ENCODE measurements at places on chromosomes 4 and X.

DNA sequence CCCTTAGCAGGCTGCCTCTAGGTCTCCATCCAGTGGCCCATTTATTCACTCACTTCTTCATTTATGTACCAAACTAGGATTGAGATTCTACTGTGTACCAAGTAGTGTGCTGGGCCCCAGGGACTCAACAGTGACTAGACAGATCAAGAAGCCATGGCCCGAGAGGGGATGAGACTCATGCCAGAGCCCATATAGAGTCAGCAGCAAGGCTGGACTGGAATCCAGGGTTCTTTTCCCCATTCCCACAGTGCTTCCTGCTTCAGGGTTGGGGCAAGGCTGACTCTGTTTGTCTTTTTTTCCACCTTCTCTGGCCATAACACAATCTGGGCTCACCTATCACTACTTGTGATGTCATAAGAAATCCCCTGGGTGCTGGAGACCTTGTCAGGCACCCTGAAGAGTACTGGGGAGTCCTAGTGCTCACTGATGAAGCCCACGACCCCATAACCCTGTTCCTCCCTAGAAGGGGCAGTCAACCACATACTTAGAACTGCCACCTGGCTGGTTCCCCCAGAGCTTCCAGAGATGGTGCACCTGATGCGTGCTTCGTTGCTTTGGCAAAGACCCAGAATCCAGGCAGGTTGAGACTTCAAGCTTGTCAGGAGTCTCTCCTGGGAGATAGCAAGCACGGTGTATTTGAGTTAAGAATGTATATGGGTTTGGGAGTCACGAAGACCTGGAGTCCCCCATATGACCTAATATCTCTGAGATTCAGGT lies 6.2 kb downstream of the RTL5 start:
- no peak for DNase-seq

GRCh38 chrX:17046478-17047097 lies 100.1 kb downstream of the REPS2 start:
- DNase-seq: peak; percentile 40

- DNase-seq: no peak
These were observed 162.3 kb upstream of the MAMLD1 start for GRCh38 chrX:150200820-150201287.

- no peak for DNase-seq
These were observed 113.3 kb downstream of the HPGD start for GRCh38 chr4:174408841-174409552.

DNA sequence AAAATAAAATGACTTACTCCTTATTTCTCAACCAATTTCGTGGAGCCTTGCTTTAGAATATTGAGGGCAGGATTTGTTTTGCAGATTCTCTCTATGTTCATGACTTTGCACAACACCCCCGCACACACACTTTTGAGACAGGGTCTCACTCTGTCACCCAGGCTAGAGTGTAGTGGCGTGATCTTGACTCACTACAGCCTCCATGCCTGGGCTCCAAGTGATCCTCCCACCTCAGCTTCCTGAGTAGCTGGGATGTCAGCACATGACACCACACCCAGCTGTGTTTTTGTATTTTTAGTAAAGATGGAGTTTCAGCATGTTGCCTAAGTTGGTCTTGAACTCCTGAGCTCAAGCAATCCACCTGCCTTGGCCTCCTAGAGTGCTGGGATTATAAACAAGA lies 12.0 kb downstream of the CT47C1 start:
- no peak for DNase-seq

DNA sequence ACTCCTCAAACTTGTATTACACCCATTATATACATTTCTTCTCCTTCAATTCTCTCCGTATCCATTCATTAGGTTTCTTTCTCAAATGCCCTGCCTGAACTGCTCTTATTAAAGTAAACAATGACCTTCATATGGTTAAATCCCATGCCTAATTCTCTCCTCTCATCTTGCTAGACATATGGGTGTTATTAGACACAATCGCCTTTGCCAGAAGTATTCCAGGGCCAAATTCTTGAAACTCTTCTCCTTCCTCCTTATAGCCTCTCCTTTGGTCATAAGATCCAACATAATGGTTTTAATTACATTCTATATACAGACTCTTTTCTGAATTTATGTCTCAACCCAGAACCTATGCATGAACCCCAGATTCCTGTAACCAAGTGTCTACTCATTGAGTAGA lies 4.8 kb downstream of the ANXA10 start:
- no peak for DNase-seq

DNA sequence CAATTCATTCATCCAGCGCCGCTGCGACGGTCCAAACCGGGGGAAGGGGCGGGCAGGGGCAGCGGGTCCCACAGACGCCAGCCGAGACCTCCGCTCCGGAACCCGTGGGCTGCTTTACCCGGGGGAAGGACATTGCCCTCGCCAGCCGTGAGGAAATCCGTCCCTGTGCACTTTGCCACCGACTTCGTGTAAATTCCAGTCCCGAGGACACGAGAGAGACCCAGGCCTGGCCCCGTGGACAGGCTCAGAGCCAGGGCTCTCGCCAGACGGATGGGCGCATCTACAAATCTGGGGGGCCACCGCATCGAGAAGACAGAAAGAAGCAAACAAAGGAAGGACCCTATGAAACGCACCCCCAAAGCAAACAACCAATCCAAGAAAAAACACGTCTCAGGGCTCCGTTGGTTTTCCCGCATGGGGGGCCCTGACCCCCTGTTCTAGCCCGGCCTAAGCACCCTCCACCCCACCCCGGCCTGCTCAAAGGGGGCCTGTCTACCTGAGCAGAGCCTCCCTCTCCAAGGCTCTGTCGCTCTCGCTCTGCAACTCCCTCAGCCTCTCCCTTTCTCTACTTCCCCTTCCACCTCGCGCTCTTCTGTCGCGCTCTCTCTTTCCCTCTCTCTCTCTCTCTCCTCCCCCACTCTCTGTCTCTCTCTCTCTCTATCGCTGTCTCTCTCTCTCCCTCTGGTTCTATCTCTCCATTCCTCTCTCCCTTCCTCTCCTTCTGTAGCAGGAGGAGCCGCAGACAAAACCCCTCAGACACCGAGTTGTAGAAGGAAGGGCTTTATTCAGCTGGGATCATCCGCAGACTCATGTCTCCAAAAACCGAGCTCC lies 11.3 kb downstream of the FRG2 start:
- no peak for DNase-seq

DNA sequence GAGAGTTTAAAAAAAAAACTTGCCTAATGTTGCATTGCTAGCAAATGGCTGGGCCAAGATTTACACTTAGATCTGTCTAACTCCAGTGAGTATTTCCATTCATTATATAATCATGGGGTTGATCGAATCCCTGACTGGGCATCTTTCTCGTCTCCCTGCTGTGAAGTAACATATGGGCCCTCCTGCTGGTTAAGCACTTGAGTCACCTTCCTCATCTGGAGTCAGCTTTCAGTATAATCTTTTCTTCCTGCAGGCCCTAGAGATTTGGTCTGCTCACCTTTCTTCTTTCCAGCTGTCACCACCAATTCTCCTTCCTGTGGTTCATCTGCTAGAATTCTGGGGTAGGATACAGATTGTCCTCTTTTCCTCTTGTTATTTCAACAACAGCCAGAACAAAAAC lies 41.6 kb downstream of the TIGD2 start:
- no peak for DNase-seq

GRCh38 chr4:94341481-94342370 lies 910 bp downstream of the HPGDS start:
- no peak for DNase-seq

DNA sequence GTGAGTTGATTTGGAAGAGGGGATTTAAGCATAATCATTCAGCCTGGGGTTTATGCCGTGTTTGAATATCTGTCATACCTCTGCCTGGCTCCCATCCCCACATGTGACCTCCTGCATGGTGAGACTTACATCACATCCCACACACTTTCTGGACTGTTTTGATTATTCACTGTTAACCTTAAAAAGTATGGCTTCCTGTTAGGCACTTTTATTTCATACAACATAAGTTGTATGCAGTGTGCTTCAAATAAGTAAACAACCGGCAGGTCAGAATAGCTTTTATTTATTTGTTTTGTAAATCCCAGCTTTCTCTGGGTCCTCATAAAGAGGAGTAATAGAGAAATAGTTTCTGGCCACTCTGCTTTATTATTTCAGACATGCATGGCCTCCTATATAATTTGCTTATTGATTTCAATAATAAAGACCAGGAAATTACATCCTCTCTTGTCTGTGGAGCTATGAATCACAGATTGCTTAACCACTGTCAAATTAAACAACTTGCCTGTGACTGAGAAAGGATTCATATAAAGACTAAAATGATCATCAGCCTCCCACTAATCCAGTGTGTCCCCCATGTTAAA lies 376.8 kb upstream of the ZFP42 start:
- DNase-seq: no peak

- DNase-seq: no peak
These were observed 4.4 kb upstream of the HTATSF1 start for GRCh38 chrX:136493011-136493410.

DNA sequence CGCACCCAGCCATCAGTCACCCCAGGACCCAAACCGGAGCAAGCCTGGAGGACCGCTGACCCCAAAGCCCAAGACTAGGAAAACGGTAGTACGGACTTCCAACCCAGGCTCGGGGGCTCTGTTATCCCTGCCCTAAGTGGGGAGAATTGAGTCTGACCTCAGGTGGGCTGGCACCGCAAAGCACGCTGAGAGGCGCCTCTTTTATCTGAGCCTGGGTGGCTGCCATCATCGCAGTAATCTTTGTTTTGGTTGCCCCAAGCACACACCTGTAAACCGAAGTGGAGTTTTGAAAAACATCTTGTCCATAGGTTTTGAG lies 894 bp upstream of the SH3RF1 start:
- DNase-seq: no peak

DNA sequence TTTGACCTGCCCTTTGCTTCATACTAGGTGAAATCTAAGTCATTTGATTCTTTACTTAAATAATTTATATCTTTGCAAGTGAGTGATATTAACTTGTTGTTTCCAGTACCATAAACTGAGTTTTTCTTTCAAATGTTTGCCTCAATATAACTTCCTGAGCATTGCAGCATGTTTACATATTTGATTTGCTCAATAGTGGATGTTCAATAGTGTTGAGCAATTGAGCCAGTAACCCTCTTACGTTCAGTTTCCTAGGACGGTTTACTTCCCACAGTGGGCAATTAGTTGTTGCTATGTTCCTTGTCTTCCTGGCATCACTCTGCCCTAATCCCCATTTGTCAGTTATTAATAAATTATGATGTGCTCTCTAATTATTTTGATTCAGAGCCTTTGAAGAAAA lies 278.5 kb downstream of the EPHA5 start:
- DNase-seq: no peak

DNA sequence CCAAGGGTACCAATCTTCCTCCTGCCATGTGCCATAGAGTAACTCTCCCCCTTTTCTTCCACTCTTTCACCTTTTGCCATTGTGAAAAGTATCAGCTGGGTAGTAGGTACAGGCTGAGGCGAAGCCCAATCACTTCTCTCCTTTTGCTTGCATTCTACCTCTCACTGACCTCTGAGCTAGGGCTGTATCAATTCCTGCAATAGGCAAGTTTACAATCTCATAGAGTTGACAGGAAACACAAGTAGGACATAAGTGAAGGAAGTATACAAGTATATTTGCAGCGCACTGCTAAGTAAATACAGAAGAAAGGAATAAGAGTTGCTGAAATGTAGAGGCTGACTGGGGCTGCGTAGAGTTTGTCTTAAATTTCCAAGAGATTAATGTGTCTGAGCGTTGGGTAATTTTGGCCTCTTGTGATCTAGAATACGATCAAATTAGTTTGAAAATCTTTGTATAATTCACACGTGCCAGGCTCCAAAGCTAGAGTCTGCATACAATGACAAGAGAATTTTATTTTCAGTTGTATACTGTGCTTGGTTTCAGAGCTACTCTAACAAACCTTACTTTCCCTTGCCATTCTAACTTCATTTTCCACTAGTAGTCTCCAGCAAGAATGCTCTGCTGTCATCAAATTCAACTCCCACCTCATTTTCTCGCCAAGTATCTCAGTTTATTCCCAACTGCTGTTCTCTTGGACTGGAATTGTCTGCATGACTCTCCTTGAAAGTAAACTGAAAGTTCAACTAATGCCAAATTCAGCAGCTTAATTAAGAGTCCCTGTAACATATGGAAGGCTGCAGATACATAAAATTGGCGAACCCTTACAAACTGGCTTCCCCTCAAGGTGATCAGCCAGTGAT lies 90.3 kb downstream of the ATP11C start:
- DNase-seq: no peak

DNA sequence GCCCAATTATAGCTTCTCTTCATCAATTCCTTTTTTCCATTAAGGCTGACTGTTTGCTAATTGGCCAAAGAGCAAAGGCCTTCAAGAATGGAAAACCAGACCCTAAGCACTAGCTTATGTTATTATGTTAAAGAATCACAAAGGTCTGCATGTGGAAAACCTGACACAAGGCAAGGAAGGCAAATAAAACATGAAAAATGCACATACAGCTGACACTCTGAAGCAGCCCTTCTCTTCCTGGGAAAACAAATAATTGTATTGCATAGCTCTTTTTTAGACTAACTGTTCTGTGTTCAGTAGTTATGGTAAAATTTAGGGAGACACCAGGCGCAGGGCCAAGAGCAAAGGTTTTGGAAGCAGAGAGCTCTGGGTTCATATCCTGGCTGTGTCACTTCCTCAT lies 223.1 kb downstream of the UNC5C start:
- no peak for DNase-seq

DNA sequence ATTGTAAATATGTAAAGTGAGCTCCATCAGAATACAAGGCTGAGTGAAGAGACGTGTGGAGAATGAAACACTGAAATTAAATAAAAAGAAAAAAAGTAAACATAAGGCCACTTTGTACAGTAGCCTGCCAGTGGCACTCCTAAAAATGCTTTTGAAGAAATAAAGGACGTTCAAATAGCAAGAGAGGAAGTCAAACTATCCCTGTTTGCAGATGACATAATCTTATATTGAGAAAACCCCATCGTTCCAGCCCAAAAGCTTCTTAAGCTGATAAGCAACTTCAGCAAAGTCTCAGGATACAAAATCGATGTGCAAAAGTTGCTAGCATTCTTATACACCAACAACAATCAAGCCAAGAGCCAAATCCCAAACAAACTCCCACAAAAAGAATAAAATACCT lies 24.2 kb downstream of the RASSF6 start:
- no peak for DNase-seq

GRCh38 chr4:176193938-176194337 lies 1.4 kb downstream of the SPATA4 start:
- DNase-seq: no peak

- DNase-seq: no peak
These were observed 46.0 kb downstream of the DTHD1 start for GRCh38 chr4:36327400-36327799.

GRCh38 chr4:123393721-123394120 lies 2.9 kb upstream of the SPRY1 start:
- no peak for DNase-seq

DNA sequence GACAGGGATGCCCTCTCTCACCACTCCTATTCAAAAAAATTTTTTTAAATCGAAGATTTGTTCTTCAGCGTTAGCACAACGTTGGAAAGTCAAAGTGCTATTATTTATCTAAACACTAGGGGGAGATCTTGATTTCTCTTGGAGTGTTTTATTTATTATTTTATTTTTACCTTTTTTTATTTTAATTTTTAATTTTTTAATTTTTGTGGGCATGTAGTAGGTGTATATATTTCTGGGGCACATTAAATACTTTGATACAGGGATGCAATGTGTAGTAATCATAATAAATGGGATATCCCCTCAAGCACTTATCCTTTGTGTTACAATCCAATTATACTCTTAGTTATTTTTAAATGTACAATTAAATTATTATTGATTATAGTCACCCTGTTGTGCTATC lies 37.4 kb upstream of the SLC10A4 start:
- no peak for DNase-seq

GRCh38 chrX:56248492-56248891 lies 16.3 kb downstream of the KLF8 start:
- DNase-seq: peak; percentile 21

Data from NCI-H1930 (cell line).